ENCODE measurements at places on chromosomes 7 and 10.

DNA sequence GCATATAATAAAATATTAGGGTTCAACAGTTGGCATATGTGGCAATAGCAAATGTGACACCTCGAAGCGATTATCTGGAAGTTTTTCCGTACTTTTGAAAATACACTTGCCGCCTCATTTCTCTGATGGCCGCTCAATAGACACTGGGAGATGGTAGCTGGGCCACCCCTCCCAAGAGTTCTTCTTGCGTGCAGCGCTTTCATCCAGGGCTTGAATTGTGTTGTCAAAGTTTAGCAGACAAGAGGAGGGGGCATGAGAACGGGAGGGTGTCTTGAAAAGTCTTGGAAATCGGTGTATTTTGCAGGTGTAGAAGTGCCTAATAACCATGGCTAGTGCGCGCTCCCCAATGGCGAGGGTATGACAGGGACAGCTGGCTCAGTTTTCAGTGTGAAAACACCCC is 8.5 kb downstream of the PTF1A start:
- no peak for DNase-seq

DNA sequence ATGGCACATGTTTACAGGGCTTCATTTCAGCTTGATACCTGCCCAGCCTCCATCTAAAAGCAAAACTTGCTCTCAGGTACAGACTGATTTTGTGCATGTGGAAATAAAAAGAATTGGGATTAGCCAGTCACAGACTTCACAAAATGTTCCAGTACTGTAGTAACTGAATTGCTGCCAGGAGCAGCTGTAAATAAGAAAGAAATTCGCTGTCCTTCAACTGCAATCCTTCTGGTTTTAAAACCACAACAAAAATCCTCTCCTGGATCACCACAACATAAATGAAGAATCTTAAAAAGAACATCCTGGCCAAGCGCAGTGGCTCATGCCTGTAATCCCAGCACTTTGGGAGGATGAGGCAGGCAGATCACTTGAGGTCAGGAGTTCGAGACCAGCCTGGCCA is 3.9 kb upstream of the MIOS start:
- DNase-seq = no peak

DNA sequence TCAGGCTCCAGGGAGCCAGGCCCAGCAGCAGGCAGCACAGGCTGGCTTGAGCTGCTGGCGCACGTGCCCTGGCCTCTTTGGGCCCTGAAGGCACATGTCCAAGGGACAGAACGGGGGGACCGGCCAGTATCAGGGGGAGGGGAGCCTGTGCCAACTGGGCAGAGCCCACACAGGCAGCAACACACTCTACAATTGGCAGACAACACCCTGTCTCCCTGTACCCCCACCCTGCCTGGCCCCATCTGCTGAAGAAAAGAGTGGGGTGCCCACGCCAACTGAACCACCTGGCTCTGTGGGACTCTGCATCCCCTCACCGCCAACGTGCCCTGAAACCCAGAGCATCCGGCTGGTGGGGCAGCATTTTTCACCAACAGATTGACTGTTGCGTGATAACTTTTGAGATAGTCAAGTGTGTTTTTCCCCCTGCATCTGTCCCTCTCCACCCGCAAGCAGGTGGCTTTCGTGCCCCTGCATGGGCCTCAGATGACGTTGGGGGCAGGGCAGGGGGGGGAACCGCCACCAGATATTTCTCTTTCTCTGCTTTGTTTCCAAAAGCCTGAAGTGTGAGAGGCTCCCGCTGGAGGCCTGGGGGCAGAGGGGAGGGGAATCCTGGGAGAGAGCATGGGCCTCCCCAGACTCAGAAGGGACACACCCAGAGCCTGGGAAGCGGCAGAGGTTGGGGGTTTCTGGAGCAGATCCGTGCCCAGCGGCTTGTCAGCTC is 21.8 kb downstream of the SLIT1 start:
- no peak for DNase-seq

DNA sequence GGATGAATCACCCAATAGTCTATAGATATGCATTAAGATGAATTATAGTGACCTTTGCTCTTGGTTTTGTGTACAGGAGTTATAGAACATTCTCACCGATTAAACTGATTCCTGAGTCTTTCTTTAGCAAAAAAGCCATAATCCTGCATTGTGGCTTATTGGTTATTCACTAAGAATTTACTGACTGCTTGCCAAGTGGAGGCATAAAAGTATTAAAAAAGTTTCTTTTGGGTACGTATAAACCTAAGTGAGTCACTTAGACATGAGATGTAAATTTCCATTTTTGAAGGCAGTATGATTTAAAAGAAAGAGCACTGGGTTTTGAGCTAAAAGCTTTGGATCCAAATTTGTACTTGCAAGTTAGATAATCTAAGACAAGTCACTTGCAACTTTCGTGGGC is 100.7 kb downstream of the CDK6 start:
- DNase-seq = no peak

DNA sequence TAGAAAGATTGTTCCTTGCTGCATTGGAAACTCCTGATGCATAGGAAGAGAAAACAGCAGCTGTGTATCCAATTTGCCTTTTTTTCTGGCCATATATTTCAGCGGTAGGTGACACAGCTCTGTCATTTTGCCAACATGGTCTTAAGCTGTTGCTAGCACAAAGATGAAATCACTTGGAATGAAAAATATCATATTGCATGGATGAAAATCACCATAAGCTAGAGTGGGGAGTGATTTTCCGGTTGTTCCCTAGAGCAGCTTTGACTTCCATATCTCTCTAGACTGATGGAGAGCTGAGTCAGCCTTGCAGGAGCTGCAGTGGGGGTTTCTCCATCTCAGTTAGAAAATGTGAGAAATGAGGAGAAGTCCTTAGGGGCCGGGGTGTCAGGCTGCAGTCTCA is 38.3 kb upstream of the BTBD16 start:
- DNase-seq = no peak

DNA sequence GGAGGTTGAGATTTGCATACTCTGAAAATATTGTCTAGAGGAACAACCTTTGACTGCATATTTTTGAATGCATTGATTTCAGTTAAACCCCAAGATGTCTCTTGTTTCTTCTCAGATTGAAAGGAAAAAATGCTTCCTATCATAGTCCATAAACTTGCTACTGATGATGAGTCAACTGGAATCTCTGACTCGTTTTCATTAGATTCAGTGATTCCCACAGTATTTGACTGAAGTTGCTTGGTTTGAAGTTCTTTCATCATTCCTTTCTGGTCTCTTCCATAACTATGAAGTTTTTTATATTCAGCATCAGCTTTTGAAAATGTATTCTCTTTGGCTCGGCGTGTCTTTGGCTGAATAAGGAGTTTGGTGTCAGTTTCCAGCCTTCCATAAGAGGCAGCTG is 10.7 kb downstream of the PEX1 start:
- no peak for DNase-seq

DNA sequence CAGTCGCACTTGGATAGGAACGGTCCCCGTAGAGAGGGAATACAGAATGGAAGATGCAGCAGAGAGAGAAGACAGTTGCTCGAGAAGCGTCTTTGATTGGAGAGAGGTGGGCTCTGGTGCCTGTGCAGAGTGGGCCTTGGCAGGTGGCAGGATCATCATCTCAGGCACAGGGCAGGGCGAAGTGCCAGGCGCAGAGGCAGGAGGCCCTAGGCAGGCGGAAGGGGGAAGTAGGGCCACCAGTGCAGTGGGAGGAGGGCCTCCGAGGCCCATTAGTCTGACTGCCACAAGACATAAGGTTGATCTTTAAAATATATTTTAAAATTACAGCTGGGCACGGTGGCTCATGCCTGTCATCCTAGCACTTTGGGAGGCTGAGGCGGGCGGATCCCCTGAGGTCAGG is 10.1 kb downstream of the CARD11 start:
- no peak for DNase-seq

GRCh38 chr10:69491611-69492010 is 40.3 kb downstream of the TSPAN15 start:
- no peak for DNase-seq

GRCh38 chr7:3157566-3158287 is 114.1 kb upstream of the CARD11 start:
- DNase-seq = no peak

Data from NCI-H1105 (cell line).